Ammon's horn (tissue), 1 donor: ENCODE measurements at places on chromosomes 16 and 17.

- DNase-seq: no peak
Measured at GRCh38 chr17:19800571-19800970, 52.5 kb upstream of the ALDH3A1 start.

- DNase-seq: peak; percentile 35
Measured at GRCh38 chr16:51267681-51268080, 116.6 kb upstream of the SALL1 start.

DNA sequence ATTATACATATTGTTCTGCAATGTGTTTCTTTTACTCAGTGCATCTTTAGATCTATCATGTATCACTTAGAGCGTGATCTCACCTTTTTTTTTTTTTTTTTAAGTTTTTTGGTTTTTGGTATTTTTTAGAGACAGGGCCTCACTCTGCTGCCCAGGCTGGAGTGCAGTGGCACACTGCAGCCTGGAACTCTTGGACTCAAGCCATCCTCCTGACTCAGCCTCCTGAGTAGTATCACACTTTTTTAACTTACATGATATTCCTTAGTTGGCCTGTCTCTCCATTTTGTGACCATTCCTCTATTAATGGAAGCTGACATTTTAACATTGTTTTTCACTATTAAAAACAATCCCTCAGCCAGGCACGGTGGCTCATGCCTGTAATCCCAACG lies 4.7 kb upstream of the MPO start:
- no peak for DNase-seq

GRCh38 chr16:3873482-3874173 lies 6.9 kb downstream of the CREBBP start:
- DNase-seq: no peak

DNA sequence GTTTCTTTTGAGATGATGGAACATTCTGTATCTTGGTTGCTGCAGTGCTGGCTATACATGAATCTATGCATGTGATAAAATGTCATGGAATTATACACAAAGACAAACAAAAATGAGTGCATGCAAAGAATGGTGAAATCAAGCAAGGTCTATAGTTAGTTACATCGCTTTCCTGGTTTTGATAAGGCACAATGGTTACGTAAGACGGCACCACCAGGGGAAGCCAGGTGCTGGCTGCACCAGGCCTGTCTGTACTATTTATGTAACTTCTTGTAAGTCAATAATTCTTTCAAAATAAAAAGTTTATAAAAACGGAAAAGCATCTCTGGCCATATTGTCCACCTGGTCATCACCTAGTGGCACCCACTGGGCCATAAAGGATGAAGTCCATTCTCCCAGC lies 46.5 kb downstream of the ARHGAP27 start:
- no peak for DNase-seq

- DNase-seq: peak; percentile 46
Measured at GRCh38 chr16:50681021-50681885, at the start of gene SNX20. Gene SNX20, minus strand, starts transcription at chr16:50681312. Its CDS starts 3,786 bp downstream, at chr16:50677526.

DNA sequence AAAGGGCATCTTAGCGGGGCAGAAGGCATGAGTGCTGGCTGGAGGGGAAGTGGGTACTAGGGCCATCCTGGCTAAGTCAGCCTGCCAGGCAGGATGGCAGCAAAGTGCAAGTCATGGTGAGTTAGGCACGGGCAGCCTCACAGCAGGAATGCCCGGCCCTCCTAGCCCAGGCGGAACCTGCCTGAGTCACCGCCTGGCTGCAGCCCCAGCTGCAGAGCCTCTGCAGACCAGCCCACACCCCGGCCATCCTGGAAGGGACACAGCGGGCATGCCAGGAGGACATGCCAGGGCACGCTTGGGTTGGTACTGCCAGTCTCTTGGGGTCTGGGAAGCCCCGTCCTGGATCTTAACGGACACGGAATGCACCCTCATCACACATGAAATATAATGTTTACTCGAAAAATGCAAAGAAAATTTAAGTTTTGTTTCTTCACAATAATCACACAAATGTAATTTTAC lies 5.0 kb upstream of the ALDH3A1 start:
- DNase-seq: peak; percentile 82

- peak; percentile 45 for DNase-seq
Measured at GRCh38 chr16:75733305-75734211, 7.3 kb upstream of the CPHXL start.

DNA sequence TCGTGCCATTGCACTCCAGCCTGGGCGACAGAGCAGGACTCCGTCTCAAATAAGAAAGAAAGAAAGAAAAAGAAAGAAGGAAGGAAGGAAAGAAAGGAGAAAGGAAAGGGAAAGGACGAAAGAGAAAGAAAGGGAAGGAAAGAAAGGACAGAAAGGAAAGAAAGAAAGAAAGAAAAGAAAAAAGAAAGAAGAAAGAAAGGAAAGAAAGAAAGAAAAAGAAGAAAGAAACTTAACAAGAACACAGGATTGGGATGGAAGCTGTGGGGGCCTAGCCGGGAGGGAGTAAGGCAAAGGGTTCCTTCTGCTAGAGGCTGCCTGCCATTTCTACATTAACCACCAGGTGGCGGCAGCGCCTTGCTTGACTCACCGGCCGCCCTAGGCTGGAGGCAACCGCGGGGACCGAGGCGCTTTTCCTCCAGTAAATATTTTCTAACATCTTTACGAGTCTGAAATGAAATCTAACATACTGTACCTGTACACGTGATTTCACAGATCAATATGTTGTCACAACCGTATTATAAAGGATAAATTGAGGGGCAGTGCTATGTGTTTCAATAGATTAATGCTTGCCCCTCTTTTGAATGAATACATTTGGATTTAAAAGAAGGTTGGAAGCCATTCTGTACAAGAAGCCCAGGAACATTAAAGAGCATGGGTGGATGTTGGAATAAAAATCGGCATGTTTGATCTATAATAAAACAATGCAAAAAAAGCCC lies 6.1 kb downstream of the GJD3 start:
- peak; percentile 91 for DNase-seq

- no peak for DNase-seq
Measured at GRCh38 chr16:85193115-85193493, 80.8 kb upstream of the CIBAR2 start.

DNA sequence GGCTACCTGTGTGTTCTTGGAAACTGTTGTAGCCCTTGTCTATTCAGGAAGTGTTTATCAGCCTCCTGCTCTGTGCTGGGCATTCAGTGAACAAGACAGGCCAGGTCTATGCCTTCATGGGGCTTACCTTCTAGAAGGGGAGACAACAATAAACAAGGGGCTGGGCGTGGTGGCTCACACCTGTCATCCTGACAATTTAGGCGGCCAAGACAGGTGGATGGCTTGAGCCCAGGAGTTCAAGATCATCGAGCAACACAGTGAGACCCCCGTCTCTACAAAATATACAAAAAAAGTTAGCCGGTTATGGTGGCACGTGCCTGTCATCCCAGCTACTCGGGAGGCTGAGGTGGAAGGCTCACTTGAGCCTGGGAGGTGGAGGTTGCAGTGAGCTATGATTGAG lies 5.5 kb upstream of the GSG1L start:
- DNase-seq: no peak

GRCh38 chr17:43946781-43947180 lies 4.5 kb upstream of the PPY start:
- DNase-seq: no peak

GRCh38 chr16:85419503-85420408 lies 193.4 kb upstream of the GSE1 start:
- no peak for DNase-seq

DNA sequence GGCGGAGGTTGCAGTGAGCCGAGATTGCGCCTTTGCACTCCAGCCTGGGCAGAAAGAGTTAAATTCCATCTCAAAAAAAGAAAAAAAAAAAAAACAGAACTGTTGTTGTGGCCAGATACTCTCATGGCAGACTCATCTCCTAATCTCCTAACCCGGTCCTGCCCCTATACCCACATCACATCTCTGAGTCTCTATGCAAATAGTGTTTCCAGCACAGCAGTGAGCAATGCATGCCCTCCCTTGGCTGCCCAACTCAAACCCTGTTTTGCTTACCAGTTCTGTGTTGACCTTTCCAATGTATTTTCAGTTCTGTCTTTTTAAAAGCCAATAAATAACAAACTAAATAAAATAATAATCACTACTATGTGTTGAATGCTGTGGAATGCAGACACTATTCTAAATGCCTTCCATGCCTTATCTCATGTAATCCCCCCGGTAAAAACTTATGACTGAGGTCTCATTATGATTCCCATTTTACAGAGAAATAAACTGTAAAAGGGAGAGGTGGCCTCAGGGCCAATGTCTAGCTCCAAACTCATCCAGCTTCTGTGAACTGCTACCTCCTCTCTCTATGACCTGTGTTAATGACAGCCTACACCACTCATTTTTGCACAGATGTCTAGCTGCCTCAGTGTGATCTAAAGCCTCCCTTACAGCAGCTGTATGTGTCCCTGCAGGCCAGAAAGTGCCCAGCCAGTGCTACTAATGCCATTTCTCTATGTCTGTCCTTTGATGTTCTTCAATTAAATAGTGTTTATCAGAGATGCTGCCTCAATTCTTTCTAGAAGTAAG lies 289.8 kb downstream of the HS3ST3B1 start:
- no peak for DNase-seq

DNA sequence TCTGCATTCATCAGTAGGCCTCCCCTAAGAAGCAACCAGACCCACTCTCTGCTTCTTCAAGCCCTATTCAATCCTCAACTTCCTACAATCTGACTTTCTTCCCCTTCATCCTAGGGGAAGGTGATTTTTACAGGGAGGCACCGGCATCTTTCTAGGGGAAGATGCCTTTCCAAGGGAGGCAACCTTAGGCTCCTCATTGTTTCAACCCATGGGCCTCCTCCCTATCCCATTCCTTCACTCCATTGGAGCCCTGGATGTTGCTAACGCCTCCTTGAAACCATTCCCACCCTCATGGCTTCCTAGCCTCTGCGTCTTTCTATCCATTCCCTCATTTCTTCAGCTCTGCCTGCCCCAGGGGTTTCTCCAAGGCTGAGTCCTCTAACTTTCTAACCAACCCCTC lies 2.7 kb upstream of the CUEDC1 start:
- no peak for DNase-seq

DNA sequence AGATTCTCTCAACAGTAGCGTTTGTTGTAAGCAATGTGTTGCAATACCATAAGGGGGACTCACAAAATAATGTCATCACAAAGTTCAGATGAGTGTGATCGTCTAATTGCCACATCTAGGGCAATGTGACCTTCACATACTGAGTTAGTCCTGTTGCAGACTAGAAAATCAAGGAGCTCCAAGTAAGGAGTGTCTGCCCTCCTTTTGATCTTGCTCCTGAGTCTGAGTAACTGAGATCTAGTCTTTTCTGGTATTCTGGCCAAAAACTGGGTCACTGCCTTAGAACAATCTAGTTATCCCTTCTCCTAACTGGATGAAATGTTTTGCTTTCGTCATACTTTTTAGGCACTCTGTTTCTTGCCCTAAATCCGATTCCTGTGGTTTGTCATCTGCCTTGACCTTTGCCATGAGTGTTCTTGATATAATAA lies 712.1 kb downstream of the CDH11 start:
- no peak for DNase-seq

DNA sequence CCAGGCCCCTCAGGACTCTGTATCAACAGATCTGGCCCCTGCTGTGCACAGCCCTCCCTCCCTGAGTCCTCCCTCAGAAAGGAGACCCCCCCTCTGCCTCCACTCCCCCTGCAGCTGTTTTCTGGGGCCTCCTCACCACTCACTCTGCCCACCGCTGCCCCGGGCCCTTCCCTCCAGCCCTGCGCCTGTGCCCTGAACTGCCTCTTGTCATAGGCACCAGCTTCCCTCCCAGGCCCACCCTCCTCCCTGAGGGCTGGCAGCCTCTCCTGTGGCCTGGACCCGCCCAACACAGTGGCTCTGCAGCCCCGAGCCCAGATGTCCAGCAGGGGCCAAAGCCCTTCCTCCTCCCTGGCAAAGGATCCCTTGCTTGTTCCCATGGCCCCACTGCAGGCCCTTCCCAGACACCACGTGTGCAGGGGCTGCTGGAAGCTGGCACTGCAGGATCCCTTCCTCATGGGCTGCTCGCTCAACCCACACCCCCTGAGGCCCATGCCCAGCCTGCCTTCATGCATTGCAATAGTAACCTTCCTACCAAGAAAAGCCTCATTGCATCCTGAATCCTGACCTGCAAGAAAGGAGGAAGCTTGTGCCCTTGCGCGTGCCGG lies 25.8 kb downstream of the GNPTG start:
- peak; percentile 71 for DNase-seq

DNA sequence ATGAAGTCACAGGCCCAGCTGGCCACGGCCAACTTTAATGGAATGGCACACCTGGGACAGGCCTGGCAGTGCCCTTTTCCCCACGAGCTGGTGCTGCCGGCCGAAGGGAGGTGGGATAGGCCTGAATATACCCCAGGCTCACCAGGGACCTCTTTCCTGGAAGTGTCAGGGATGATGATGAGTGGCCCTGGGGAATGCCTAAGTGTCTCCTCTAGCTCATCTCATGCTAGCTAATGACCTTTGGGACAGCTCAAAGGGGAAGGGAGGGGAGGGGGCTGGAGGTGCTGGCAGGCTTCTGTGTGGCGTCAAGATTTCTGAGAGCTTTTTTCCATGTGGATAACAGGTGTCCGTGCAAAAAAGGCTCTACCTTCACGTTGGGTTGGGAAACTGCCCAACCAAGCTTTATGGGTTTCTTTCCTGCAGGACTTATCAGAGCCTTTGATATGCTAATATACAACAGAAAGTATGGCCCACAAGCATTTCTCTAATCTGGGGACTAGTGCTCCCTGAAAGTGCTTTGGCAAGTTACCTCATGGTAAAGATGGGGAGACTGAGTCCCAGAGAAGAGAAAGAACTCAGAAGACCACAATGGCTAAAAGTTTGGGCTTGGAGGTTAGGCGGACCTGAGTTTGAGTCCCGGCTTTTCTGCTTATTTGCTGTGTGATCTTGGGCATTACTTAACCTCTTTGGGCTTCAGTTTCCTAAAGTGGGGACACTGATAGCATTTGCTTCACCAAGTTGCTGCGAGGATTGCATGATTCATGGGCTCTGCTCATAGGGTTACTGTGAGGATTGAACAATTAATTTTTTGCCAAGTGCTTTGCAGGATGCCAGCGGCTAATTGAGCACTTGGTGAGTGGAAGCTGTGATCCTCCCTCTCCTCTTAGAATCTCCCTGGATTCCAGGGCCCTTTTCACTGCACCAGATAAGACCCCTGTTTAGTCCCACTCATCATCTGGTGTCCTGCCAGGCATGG lies 14.0 kb downstream of the ADGRG1 start:
- no peak for DNase-seq

DNA sequence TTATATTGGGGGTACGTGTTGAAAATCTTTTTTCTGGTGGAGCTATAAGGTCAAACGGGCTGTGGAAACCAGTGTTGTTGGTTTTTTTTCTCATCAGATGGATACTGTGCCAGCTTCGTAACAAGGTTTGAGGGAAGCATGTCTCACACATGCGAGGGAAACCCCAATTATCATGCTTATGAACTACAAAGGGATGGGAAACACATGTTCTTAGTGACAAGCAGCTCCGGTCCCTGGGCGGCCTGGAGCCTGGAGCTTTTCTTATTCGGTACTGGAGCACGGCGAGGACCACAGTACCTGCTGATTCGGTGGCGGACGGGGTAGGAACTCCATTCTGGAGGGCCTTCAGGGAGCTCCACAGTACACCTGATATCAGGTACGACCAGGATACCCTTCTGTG lies 12.5 kb downstream of the SLC43A2 start:
- no peak for DNase-seq

DNA sequence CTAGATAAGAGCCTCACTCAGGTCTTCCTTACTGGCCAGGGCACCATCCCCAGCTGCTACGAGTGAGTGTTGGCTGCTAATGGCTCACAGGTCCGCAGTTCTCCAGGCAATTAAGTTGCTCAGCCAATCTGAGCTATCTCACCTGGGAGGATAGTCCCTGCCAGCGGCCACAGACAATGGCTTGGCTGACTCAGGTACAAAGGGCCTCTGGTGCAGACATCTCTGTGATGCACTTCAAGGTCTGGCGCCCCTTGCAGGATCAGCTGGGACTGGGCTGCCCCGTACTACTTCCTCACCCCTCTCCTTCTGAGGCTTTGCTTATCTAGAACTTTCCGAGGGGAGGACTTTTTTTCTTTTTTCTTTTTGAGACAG lies 49.2 kb upstream of the EMP2 start:
- DNase-seq: no peak
